ENCODE measurements at places on chromosomes 16 and 17.

- no peak for DNase-seq
Measured at GRCh38 chr16:87245511-87245910, 71.7 kb downstream of the C16orf95 start.

DNA sequence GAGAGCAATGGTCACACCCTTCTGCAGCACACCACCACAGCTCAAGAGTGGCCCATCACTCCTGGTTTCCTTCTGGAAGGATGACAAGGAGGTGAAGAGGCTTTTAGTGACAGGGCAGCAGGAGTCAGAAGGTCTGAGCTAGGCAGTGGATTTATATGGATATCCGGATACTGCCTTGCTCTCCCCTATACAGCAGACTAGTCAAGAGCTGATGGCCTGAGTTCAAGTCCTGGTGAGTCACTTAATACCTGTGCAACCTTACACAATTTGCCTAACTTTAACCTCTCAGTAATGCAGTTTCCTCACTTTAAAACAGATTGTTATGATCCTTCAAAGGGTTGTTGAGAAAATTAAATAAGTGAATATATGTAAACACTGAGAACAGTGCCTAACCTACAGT lies 22.9 kb downstream of the MYO18A start:
- no peak for DNase-seq

GRCh38 chr16:64711596-64711995 lies 410.3 kb downstream of the CDH11 start:
- DNase-seq, result no peak

DNA sequence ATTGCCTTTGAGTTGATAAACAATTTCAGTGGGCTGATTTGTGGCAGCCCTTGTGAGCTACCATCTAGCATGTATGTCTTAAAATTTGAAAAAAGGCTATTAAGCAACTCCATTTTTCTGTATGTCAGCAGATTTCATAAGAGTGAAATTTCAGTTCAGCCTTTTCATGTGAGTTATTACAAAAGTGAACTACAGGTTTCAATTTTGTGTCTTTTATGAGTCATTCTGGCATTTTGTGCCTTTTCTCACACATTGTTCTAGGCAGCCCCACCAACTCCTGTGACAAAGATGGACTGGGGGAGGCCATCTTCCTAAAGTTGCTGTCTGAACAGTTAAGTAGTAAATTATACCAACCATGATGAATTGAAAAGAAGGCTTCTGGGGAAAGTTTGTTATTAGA lies 52.1 kb downstream of the USP10 start:
- no peak for DNase-seq

DNA sequence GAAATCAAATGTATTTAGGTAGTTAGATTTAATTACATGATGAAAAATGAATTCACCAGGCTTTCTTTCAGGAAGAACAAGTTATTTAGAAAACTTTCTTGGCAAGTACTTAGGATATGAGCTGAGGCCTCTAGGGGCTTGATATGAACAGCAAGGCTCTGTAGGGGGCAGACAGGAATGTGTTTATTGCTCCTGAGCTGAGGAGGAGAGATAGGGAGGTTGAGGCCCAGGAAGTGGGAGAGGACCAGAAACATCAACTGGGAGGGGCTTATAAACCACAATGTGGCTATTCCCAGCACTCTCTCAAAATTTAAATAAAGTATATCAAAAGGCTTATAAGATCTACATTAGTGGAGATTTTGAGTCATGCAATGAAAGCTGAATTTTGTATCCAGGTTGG lies 154.0 kb upstream of the MAF start:
- no peak for DNase-seq

- no peak for DNase-seq
Measured at GRCh38 chr17:4332296-4332970, 34.0 kb downstream of the UBE2G1 start.

GRCh38 chr17:19390951-19391350 lies 4.0 kb upstream of the MFAP4 start:
- DNase-seq, result no peak

DNA sequence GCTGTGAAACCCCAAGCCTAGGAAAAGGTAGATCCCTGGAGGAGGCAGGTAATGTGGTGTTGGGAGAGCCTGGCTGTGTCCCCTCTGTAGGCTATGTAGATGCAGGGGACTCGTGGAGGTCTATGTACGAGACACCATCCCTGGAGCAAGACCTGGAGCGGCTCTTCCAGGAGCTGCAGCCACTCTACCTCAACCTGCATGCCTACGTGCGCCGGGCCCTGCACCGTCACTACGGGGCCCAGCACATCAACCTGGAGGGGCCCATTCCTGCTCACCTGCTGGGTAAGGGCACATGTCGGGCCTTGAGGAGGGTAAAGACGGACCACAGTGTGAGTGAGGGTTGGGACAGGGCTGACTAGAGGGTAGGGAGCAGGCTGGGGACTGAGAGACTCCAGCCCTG lies 12.0 kb downstream of the ACE start:
- no peak for DNase-seq

GRCh38 chr17:962670-963069 lies 16.9 kb downstream of the NXN start:
- DNase-seq, result no peak

DNA sequence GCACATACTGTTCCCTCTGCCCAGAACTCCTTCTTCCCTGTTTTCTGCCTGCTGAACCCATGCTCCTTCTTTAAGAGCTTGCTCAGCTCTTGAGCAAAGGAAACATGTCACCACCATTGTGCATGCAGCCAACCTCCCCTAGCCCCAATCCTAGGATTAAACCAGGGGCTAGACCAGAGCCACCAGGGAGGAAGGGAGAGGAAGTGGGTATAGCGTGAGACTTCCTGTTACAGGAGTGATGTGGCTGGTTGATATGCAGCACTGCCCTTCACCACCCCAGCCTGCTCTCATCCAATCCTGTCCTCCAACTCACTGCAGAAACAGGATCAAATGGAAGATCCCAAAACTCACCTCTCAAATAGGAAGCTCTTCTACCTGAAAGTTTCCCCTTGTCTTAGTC lies 67.1 kb upstream of the CDH5 start:
- DNase-seq, result no peak

DNA sequence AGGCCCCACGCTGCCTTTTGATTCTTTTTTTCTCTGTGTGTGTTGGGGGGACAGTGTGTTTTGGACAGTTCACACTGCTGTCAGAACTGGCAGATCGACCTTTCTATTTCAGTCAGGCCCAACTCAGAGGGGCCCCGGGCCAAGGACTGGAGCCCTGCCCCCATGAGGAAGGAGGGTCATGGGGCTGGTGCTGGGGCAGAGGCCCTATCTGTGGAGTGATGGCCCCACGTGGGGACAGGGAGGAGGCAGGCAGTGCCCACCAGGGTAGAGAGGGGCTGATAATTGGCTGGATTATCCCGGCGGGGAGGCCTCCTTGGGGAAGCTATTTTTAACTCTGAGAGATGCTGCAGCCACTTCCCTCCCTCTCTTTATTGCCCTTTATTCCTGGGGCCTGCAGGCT lies 5.7 kb upstream of the KCNJ12 start:
- no peak for DNase-seq
